ENCODE measurements at places on chromosomes 4 and X.

GRCh38 chr4:174714393-174715211 lies 114.4 kb downstream of the GLRA3 start:
- peak; percentile 11 for DNase-seq

DNA sequence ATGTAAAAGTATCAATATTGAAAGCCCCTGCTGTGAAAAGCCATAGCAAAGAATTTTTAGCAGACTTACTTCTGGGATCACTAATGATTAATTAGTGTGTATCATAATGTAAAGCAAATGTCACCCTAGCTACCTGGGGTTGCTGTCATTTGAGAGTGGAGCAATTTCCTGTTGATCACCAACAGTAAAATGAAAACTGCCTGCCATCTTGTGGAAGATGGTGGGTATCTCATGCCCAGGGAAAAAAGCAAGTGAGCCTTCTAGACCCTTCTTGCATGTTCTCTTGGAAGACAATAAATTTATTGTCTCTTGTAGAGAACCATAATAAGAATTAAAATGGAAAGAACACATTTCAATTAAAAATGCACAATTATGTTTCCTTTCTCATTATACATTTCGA lies 360.2 kb downstream of the ZIC3 start:
- no peak for DNase-seq

GRCh38 chr4:83281307-83281706 lies 3.3 kb downstream of the COQ2 start:
- no peak for DNase-seq

DNA sequence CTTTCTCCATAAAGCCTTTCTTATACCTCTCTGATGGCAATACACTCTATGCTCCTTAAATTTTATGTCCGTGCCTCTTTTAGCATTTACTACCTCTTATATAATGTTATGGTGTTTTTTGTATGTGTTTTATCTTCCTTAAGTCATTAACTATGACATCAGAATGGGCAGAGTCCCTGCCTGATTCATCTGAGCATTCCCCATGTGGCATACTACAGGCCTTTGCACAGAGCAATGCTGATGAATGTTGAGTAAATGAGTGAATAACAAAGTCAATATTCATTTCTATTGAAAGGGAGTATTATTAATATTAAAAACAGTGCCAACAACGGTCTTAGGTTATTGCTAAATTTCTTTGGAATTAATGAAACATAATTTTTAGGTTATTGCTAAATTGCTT lies 18.8 kb upstream of the RPS6KA3 start:
- DNase-seq = no peak

GRCh38 chr4:8391972-8392371 lies 48.6 kb downstream of the ACOX3 start:
- DNase-seq = no peak

DNA sequence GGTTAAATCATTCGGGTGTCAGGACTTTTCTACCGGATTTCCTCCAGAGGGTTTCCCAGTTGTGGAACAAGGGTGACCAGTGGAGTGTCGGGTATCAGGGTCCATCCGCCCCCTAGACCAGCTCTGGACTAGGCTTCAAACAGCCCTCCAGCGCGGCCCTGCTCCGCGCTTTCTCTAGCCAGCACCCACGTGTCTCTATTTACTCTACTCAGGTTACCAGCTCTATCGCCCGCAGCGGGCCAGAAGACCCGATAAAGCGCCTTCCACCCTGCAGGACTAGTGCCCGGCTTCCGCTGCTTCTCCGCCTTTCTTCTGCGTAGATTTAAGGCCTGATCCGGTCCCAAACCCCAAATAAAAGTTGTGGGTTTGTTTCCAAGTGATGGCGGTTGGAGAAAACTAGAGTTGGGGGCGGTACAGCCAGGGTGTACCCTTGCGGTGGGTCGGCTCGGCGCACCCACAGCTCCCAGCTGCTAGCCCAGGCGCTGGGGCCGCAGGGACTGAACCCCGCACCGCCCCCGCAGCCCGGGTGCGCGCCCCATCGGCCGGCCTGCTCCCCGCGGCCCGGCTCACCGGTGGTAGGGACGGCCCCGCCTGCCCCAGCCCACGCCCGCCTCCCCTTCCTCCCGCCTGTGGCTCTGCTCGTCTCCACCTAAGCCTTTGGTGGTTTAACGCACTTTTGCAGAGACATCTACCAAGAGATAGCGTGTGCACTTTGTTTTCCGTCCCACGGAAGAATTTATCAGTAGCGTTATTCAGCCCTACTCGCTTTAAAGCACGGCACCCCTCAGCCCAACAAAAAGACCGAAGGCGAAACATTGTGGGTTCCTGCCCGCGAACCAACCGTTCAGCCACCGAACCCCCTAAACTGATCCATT lies 2.1 kb downstream of the LEF1 start:
- DNase-seq = peak; percentile 88

- DNase-seq = no peak
These were observed 153.3 kb downstream of the LDB2 start for GRCh38 chr4:16745009-16745635.

DNA sequence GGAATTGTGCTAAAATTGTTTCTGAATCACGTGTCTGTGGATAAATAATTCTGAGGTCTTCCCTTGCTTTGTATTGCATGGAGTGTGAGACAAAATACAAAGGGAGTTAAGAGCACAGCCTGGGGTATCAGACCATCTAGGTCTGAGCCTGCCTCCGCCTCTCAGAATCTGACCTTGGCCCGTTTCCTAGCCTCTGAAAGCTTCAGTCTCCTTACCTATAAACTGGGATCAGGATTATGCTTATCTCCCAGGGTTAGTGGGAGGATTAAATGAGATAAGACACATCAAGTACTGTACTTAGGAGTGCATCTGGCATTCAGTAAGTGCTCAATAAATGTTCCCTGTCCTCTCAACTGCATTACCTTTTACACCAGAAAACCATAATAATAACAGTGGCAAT lies 140.6 kb upstream of the TENM3 start:
- DNase-seq = no peak

- DNase-seq = no peak
These were observed 729.3 kb upstream of the ACTRT1 start for GRCh38 chrX:128781506-128781905.

DNA sequence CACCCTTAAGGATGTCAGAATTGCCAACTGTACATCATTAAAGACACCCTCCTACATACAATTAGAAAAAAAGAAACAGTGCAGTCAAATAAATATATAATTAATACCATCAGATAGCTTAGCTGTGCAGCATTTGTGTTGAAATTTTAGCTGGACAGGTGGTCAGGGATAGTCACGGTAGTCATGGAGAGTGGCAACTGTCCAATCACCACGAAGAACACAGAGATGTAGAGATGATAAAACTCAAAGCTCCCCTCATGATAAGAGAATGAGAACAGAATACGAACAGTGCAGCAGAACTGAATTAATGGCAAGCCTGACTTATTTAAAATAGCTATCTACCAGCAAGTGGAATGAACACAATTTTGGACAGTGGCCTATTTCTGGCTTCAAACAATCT lies 27.2 kb downstream of the SLC39A8 start:
- DNase-seq = no peak

GRCh38 chrX:102739657-102740056 lies 19.1 kb downstream of the GPRASP3 start:
- no peak for DNase-seq

GRCh38 chr4:26239801-26240200 lies 81.0 kb upstream of the RBPJ start:
- DNase-seq = no peak

DNA sequence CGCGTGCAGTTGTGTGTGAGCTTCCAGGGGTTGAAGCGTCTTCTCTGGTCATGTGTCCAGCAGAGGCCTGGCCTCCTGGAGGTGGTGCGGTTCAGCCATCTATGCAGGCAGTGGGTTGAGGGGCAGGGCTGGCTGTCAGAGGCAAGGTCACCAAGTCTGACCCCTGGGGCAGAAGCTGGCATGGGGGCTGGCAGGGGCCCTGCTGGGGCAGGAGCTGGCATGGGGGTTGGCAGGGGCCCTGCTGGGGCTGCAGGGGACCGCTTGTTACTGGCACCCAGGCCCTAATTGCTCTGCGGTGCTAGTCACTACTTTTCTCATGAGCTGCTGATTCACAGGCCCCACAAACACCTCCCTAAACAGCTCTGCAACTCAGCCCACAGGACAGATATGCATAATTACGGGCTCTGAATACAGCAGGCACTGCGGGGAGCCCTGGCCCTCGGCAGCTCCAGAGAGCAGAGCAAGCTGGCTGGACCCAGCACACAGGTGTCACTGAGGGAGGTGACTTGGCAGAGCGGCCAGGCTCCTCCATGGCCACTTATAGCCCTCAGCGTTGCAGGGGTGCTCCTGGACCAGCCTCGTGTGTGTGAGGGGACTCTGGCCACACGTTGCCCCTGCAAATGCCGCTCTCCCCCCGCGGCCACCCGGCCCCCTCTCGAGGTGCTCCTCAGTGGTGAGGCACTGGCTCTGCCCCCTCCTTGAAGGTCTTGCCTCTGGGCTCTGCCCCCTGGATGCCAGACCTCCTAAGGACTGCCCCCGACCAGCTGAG lies 32.7 kb downstream of the CPLX1 start:
- no peak for DNase-seq

- no peak for DNase-seq
These were observed 100.6 kb upstream of the PNPLA4 start for GRCh38 chrX:8027827-8028226.

DNA sequence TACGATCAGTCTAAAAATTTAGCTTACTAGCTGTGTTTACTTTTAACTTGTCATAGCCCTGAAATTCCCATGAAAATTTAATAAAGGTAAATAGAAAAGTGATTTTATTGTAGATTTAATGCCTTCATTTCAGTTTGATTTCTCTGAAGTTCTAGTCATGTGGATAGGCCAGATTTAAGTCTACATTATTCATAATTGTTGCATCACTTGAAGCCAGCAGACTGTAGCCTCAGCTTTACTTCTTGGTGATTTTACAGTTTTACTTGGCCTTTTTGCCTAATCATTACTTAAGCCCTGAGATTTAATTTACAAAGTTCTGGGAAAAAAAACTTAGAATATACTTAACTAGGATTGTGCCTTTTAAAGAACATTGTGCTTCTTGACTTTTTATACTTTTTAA lies 73.5 kb upstream of the FHDC1 start:
- no peak for DNase-seq

GRCh38 chr4:182823576-182823975 lies 93.6 kb downstream of the DCTD start:
- DNase-seq = no peak

DNA sequence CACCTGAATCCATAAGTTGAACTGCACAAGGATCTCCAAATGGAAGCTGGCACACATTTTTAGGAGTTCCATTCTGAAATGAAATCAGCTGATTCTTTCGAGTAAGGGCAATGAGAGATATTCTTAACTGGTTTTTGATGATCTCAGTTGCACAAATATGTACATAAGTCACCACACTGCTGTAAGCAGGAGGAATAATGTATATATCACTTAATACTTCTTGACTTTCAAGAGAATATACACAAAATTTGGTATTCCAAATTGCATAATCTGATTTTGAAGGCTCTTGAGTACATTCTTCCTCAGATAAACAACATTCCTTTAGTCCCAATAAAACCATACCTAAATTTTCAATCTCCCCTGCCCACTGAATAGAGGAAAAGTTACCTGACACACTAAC lies 8.2 kb downstream of the FANCB start:
- no peak for DNase-seq

DNA sequence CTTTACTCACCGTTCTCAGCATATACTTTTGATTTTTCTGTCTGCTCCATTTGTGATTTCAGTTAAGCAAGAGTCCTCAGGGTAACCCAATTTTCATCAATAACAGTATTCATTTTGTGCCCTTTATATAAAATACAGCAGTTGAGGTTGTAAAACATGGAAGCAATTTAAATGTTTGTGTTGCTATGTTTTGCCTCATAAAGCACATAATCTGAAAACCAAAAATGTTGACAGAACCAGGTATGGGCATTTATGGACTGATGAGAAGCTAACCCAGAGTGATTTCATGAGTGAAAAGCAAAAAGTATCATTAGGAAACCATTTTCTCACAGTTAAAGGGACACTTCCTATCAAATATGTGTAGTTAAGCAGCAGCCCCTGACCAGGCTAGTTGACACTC lies at the start of gene ASIC5:
Gene ASIC5, minus strand, starts transcription at position 101 of the 400 bp plus-strand sequence. Its CDS starts 51 bp downstream, at position 50.
- no peak for DNase-seq

- DNase-seq = no peak
These were observed 100.8 kb upstream of the MSX1 start for GRCh38 chr4:4758681-4759080.

- no peak for DNase-seq
These were observed 26.7 kb downstream of the PHKA1 start for GRCh38 chrX:72687396-72687795.

DNA sequence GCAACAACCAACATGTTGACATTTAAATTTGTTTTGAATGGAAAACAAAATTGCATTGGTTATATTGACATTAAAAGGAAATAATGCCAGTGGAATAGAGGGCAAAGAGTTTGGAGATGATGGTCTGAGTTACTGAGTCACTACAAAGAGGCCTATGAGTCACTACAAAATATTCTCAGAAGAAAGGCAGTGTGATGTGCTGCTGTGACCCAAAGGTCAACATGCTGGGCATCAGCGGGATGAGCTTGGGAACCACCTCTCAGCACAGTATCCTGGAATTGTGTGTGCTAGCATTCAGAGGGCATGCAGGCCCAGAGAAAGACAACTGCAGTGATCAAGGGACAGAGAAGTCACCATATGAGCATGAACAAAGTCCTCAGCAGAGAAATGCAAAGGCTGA lies 2.8 kb downstream of the CMC4 start:
- no peak for DNase-seq

DNA sequence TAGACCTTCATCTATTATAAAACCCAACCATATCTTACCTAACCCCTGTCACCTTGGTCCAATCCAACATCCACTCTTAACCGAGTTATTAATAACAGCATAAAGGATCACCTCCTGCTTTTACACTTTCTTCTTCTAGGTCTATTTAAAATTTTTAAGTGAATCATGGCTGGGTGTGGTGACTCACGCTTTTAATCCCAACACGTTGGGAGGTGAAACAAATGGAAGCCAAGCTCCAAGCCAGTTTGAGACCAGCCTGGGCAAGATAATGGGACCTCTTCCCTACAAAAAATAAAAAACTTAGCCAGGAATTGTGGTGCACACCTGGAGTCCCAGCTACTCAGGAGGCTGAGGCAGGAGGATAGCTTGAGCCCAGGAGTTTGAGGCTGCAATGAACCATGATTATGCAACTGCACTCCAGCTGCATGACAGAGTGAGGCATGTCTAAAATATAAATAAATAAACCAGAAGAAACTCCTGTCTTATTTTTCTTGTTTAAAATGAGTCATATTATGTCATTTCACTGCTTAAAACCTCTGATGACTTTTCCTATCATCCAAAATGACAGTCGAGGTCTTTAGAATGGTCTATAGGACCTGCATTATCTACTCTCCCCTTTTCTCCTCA lies 188.4 kb downstream of the GASK1B start:
- no peak for DNase-seq

DNA sequence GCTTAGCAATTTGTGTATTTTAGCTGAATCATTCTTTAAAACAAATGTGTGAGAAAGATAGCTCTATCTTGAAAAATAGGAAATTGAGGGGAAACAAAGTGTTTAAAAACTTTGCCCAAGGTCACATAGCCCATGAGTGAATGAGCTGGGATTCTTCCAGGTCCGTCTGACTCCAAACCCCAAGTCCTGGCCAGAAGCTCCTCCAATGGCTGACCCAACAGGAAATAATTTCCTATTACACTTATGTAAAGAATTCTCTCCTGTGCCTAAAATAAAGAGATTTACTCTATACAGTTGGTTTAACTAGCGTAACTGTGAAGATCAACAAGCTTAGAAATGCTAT lies 287.6 kb downstream of the ARHGAP24 start:
- DNase-seq = no peak

GRCh38 chr4:3440979-3441500 lies 728 bp upstream of the HGFAC start:
- DNase-seq = no peak
